ENCODE measurements at places on chromosomes 7 and 10.

- no peak for DNase-seq
Observed at GRCh38 chr7:141648276-141649114, 53.5 kb downstream of the DENND11 start.

- DNase-seq: no peak
Observed at GRCh38 chr7:25263337-25263736, 35.1 kb upstream of the NPVF start.

DNA sequence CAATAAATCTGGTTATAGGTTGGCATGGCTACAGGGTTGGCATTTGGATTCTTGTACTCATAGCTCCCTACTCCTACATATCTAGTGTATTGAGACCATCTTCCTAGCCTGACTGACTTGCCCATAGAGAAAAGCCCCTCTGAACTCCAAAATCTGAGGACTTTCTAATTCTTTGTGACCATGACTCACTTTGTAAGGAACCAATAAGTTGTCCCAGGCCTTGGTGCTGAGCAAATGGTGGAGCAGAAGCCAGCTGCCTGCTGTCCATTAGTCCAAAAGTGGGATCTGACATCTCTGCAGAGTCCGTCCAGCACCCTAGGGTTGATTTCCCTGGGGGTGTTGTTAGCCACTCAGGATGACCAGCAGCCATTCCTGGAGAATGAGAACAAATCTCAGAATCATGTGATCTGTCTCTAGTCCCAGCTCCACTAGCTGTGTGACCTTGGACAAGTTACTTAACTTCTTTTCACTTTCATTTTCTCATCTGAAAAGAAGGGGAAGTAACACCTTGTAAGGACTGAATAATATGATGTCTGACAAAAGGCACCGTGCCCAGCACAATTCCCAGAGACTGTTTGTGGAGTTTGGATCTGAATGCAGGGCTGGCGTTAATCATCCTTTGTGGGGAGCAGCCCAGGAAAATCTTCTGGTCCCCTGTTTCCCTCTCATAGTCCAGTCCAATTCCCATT is 44.1 kb downstream of the MTURN start:
- DNase-seq: no peak

GRCh38 chr7:18508443-18509427 is 13.2 kb downstream of the HDAC9 start:
- no peak for DNase-seq

- DNase-seq: peak; percentile 22
Observed at GRCh38 chr7:105581066-105581811, at the start of gene EFCAB10. Gene EFCAB10 (minus strand): TSS chr7:105581493. CDS start chr7:105581463, 30 bp downstream.

DNA sequence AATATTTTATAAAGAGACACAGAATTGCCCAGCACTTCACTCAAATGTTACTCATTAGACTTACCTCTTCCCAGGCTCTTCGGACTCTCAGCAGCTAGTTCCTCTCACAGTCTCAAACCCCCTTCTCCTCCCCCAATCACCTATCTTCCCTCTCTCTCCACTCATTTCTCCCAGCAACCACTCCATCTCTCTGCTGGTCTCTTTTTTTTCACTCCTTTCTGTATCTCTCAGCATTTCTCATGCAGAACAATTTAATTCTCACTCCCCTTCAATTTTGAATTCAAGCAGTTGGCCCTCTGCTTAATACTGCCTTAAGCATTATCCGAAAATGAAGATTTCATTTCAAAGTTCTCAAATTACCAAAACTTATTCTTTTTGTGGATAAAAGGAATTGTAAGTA is 34.4 kb upstream of the CAV2 start:
- DNase-seq: no peak

DNA sequence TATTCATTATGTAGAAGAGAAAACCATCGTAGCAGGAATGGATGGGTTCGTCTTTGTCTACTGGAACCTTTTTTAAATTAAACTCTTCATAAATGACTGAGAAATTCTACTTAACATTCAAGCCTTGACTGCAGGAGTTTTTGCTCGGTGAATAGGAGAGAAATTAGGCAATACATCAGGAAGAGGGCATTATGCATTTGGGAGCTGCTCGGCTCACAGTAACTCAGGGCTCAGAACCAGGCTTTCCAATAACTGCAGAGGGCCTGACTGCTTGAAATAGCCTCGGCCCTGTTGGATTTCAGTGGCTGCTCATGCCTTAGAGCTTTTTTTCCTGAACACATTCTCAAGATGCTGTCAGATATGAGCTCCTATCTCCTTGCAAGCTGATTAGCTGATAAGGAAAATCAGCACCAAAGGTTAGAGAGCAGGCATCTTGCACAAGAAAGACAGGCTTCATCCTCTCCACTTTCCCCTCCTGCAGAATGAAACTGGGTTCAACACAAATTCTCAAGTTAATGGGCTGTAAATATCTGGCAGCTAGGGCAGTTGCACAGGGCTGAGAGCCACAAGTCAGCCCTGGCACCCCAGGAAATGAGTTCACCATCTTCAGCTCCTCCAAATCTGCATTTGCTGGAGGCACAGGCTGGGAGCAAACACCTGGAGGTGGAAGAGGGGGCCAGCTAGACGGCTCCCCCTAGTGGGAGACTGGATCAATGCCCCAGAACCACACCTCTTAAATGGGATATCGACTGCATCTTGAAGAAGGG is 24.3 kb downstream of the TECTB start:
- no peak for DNase-seq

DNA sequence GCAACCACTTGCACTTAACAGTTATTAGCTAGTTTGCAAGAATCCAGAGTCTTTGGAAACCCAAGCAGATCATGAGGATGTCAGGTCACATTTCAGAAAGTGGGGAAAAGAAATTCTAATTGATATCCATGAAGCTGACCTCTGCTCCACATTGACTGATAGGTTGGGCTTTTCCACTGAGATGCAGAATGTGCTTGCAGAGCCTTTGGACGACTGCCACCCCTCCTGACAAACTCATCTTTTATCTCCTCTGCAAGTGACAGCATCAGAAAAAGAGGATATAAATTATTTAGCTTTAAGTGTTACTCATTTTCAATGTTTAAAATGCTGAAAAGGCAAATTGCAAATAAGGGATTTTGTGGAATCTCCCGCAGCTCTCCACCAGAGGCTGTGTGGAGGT is 75.3 kb downstream of the C10orf90 start:
- no peak for DNase-seq

- DNase-seq: no peak
Observed at GRCh38 chr7:96238474-96238873, 83.4 kb downstream of the SLC25A13 start.

DNA sequence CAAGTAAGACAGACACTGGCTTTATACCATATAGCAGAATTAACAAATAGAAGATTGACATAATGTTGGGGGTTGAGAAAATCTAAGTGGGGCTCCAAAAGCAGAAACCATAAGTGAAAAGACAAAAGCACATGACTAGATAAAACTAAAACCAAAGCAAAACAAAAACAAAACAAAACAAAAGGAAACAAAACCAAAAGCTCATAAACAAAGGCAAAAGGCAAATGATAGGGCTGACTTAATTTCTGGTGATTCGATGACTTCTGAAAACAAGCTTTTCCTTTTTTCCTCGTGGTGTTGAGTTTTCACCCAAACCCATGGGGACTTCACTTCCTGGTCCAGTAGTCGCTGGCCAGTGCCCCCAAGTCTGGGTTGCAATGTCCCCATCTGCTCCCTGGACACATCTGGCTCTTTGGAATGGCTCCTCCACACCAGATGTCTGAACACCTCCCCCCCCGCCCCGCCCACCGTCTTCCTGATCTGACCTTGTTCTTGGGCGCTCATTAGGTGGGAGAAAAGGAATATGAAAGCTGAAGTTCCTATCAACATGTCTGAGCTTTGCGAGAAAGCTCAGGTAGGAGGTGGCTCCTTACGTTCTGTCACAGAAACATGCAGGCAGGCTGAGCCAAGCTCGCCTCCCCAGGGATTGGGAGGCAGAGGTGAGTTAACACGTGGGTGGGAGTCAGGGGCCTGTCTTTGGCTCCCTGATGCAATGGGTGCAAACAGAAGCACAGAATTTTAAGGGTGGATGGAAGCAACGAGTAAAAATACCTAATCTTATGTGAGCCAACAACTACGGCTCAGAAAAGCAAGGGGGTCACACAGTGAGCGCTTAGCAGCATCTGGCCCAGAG is 121.0 kb downstream of the NEURL1 start:
- DNase-seq: no peak

DNA sequence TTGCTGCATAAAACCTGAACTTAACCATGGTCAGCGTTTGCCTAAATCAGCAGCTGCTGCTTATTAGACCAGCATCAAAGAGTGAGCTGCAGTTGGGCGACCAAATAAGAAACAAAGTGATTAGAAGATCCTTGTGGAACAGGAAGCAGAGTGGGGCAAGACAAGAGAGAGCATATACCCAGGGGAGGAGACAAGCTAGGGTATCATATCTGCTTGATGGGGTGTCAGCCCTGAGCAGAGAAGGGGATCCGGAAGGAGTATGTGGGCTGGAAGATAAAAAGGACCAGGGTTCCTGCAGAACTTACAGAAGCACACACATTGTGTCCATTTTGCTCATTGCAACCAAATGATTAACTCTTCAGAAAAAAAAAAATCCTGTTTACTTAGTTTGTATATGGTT is 213.6 kb downstream of the CELF2 start:
- no peak for DNase-seq

DNA sequence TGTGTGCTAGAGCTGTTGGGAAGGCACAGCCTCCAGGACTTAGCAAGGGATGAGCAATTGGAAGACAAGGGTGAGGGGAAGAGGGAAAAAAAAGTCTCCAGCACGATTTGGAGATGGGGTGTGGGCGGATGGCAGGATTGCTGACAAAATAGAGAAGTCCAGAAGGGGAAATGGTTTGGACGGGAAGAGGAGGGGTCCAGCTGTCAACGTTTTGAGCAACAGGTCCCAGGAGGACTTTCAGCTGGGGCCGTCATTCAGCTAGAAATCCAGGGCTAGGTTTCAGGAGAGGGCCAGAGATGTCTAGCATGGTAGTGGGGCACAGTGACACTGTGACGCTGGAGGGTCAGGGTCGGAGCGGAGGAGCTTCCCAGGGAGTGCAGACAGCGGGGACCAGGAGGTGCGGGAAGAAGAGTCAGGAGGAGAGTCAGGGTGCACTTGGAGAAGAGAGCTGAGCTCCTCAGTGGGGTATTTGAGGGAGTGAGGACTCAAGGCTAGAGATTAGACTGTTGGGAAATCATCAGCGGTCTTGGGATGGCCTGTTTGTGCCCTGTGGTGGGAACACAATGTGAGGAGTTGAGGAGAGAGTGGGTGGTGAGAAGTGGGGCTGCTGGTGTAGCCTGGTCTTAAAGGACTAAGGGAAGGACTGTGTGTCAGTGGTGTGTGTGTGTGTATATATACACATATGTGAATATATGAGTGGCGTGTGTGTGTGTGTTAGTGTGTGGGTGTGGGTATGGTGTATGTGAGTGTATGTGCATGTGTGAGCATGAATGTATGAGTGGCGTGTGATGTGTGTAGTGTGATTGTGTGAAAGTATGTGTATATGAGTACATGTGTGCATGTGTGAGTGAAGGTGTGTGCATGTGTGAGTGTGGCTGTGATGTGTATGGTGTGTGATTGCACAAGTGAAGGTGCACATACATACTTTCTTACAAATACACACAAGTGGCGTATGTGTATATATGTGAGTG is 3.8 kb downstream of the ZYX start:
- no peak for DNase-seq

DNA sequence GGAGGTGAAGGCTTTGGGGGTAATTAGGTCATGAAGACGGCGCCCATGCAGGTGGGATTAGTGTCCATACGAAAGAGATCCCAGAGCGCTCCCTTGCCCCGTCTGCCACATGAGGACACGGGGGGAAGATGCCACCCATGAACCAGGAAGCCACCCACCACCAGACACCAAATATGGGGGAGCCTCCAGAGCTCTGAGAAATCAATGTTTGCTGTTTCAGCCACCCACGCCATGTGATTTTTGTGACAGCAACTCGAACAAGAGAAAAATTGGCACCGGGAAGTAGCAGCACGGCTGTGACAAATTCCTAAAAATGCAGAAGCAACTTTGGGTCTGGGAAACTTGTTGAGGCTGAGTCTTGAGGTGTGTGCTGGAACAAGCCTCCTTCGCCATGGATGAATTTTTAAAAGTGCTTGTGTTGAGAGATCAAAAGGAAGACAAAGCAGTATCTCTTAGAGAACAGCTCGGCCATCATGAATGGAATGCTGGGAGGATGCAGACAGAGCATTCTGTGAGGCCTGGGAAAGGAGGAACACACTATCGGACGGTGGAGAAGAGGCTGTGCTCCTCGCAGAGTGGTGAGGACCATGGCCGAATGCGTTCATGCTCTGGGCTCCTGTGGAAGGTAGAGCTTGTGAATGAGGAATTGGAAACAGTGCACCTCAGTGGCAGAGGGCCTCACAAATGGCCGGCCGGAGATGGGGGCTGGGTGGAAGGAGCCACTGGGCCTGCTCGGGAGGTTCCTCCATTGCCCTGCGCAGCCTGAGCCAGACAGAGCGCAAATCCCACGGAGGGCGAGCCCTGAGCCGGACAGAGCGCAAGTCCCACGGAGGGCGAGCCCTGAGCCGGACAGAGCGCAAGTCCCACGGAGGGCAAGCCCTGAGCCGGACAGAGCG is 277.5 kb downstream of the PTPRN2 start:
- DNase-seq: no peak

DNA sequence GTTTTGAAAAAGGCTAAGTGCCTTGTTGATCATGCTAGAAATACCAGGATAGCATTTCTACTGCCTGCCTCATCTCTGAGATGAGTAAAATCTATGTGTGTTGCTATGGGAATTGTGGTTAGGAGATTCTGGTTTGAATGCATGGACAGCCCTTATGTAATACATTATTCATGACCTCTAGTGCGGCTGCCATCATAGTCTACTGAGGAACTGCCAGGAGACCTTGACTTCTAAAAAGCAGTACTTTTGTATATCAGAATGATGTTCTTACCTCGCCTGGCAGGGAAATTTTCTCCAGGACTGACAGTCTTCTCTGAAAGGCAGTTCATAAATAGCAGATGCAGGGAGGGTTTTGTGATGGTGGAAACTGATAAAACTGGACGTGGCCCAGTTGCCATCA is 248.5 kb downstream of the NSUN6 start:
- DNase-seq: no peak

- no peak for DNase-seq
Observed at GRCh38 chr10:86708068-86708782, 39.9 kb downstream of the LDB3 start.

GRCh38 chr7:127666602-127667001 is 14.6 kb downstream of the SND1 start:
- DNase-seq: no peak

- no peak for DNase-seq
Observed at GRCh38 chr7:36076074-36076473, 77.0 kb upstream of the EEPD1 start.

- DNase-seq: no peak
Observed at GRCh38 chr7:36287371-36288241, 102.1 kb upstream of the ANLN start.

GRCh38 chr10:15254808-15255648 is 86.5 kb upstream of the NMT2 start:
- no peak for DNase-seq

DNA sequence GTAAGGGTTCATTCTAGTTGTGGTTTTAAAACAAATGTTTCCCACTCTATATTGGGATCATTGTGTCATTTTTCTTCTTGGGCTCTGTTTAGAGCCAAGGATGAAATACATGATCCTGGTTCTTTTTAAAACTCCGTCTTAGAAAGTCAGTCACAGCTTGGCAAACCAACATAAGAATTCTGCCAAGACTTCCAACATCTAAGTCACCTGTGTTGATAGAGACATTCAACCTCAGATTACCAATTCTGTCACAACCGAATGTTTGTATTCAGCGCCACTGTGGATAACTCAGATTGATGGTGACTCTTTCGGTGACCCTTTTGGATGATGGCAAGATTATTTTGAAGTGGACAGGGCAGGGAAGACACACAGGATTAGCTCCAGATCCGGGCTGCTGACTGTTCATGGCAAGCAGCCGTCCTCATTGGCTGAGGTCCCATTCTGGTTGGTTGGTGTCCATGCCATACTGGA is 255.4 kb downstream of the ARHGAP21 start:
- no peak for DNase-seq

- DNase-seq: no peak
Observed at GRCh38 chr7:150375662-150376521, 3.2 kb upstream of the ZNF775 start.

Measured in effector CD4-positive, alpha-beta T cell (primary cell).